Right ventricle myocardium inferior (tissue), 1 donor: ENCODE measurements at places on chromosomes 3 and 15. TPM values are rescaled to one million over a fixed set of nuclear protein-coding genes. Genes with fewer than 3 reads are reported as not detected.

DNA sequence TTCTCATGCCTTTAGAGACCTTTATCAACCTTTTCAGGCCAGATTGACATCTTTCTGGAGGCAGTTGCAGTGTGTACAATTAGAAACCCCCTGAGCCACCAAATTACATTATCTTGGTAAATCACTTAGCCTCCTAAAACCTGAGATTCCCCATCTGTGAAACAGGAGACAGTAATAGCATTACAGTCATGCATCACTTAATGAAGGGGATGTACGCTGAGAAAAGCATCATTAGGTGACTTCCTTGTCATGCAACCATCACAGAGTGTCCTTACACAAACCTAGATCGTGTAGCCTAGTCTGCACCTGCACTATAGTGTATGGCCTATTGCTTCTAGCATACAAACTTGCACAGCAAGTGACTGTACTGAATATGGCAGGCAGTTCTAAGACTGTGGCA, 400.8 kb upstream of the CNTN3 start:
- no peak for DNase-seq

DNA sequence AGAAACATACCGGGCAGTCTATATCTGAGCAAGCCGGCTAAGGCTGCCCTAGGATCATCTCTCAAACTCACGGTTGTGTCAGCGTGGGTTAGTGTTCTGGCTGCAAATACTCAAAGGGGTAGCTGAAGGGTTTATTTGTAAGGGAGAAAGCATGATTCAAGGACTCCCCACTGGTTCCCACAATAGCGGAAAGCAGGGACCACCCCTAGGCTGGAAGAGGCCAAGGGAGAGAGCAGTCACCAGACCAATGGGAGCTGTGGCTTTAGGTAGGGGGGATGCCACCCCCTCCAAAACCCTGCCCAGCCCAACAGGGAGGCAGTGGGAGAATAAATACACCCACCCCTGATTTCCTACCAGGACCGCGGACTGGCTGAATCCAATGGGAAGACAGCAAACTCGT, 7.3 kb upstream of the LMCD1 start:
- DNase-seq: no peak

GRCh38 chr3:117305681-117306080, 596.1 kb downstream of the TUSC7 start:
- no peak for DNase-seq

GRCh38 chr3:43455233-43455632, 166.6 kb downstream of the ANO10 start:
- DNase-seq: no peak

Gene CPNE4
- total RNA-seq: 41.0 TPM

- DNase-seq: no peak
Measured at GRCh38 chr15:35827911-35828310, 281.9 kb upstream of the DPH6 start.

GRCh38 chr3:184874709-184875644, 63.0 kb downstream of the VPS8 start:
- DNase-seq: no peak

GRCh38 chr15:96351761-96352603, 21.5 kb downstream of the NR2F2 start:
- DNase-seq: peak; percentile 71

Gene SCAMP2
- total RNA-seq: 42.6 TPM

Gene CHRNA7
- total RNA-seq: 1.2 TPM

- no peak for DNase-seq
Measured at GRCh38 chr3:113659101-113659541, 37.3 kb downstream of the USF3 start.

Gene CYP11A1
- total RNA-seq: 0.24 TPM

Gene BFSP2
- total RNA-seq: not detected

DNA sequence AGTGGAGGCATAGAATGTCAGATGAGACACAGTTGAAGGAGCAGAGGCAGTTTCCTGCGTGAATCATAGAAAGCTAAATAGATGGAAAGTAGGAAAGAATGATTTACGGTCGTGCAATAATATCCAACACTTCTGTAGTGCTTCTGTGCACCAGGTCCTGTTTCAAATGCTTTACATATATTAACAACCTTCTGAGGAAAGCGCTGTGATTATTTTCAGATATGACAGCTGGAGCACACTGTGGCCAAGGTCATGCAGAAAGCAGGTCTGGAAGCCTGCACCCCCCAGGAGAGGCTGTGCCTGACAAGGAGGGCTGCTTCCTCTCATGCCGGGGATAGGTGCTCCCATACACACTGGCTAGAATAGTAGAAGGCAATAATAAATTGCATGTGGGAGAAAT, 104.5 kb downstream of the CHRNA7 start:
- no peak for DNase-seq

Gene CPLX3
- total RNA-seq: 2.8 TPM

DNA sequence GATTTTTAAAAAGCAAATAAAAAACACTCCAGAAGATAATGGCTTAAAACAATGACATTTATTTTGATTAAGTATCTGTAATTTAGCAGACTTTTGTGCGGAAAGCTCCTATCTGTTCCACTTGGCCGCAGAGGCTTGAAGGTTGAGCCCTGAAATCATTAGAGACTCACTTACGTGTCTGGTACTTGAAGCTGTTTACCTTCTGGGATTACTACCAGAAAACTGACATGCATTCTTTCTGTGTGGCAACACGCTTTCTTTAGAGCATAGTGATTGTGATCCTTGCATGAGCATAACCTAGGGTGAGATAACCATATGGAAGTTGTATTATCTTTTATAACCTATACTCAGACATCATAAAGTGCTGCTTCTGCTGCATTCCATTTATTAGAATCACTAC, 298.5 kb downstream of the SI start:
- no peak for DNase-seq

Gene TNFSF10
- 15.7 TPM for total RNA-seq

Gene PPP1R14D
- not detected for total RNA-seq

- DNase-seq: no peak
Measured at GRCh38 chr3:118942195-118942594, 92.5 kb downstream of the IGSF11 start.

GRCh38 chr3:9951962-9952805, at the start of gene PRRT3:
Gene PRRT3, minus strand, starts transcription at chr3:9952408. Its CDS starts 2,293 bp downstream, at chr3:9950115.
- DNase-seq: no peak

DNA sequence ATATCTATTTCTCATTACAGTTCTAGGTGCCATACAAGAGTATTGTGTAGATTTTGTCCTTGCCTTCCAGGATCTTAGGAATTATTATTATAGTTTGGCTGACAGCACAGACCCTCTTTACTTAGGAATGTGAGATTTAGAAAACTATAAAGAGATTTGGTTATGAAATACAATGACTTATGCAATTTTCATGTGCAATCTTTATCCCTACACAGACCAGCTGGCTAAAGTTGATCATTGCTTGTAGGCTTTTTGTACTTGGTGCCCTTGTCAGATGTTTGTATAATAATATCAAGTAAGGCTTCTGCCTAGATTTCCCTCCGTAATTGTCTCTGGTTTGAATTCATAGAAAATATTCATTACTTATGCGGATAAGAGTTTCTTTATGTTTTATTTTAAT, 174.5 kb upstream of the GAP43 start:
- no peak for DNase-seq

DNA sequence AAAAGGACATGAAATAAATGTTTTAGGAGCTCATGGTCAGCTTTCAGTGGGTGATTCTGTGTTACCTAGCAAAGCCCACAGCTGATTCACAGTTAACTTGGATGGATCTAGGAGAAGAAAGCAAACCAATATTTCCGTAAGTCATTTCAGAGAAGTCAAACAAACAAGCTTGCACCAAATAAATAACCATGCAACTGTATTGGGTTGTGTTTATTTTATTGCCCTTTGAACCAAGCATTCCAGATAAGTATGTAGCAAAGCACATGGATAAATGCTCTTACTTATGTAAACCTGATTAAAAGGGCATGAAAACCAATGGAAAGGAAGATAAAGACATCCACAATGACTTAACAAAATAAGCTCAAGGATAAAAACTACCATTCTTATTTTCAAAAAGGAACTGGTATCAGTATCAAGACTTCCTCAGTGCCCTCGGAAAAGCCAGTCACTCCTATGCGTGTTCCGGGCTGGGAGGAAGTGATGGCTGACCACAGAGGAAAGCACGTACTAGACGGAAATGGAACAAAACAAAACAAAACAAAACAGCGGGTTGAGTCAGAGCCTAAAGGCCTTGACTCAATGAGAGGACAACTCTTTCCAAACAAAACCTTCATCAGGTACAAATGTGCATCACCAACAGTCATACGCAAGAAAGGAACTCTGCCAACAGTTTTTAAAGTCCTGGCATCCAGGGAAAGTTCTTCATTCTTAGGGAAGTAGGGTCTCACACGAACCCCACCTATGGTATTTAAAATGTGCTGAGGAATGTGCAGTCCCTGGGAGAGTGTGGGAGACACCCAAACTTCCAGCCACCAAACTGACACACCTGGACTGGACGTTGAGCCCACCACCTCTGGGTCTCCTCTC, 103.3 kb downstream of the SNRK start:
- peak; percentile 81 for DNase-seq

DNA sequence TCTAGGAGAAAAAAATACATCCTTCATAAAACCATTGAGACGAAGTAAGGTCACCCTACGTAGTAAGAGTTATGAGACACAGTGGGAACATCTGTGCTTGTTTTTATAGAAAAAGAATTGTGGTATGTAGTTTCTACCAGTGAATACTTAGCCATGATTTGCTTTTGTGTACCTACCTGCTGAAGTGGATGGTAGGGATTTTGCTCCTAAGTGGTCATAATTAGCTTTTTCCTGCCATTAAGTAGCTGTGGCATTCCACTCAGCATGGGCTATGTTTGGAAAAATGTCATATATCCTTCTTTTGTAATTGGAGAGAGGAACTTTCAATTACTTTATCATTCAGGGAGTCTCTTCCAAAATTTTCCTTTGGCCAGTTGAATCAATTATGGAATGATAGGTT, 63.7 kb downstream of the CHD2 start:
- DNase-seq: no peak

- no peak for DNase-seq
Measured at GRCh38 chr15:66294157-66294931, 976 bp downstream of the DIS3L start.

DNA sequence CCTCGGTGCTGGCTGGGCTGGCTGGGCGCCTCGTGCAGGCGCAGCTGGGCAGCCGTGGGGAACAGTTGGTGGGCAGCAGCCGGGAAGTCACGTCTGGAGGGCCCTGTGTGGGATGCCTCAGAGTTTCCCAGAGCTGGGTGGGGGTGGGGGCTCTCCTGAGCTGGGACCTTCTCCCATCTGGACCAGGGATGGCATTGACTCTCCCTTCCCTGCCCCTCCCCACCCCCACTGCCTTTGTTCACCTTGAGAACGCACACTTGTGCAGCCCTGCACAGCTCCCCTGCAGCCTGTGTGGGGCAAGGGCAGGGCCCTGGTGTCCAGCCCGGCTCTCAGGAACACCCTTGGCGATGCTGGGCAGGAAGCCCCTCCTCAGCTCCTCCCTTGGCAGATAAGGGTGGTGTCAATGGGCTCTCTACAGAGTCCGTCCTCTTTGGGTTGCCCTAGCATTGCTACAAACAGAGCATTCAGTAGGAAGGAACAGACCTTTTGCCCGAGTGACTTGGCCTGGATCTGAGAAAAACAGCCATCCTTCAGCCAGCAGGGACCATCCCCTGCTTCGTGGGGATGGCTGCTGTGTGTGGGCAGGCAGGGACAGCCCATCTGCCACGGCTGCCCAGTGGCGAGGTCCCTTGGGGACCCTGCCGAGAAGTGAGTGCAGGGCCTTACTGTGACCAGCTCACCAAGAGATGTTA, 25.5 kb upstream of the KLF13 start:
- DNase-seq: no peak

Gene ACAN
- not detected for total RNA-seq

GRCh38 chr3:182052757-182053156, 341.0 kb downstream of the SOX2 start:
- no peak for DNase-seq

DNA sequence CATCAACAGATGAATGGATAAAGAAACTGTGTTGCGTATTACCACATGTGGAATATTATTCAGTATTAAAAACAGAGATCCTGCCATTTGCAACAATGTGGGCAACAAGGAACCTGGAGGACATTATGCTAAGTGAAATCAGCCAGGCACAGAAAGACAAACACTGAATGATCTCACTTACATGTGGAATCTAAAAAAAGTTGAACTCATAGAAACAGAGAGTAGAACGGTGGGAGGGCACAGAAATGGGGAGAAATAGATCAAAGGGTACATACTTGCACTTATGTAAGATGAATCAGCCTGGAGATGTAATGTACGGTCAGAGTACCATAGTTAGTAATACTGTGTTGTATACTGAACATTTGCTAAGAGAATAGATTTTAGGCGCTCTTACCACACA, 29.8 kb upstream of the MUC13 start:
- DNase-seq: no peak

GRCh38 chr3:130604806-130605205, 87.8 kb downstream of the COL6A6 start:
- DNase-seq: no peak

Gene P3H2
- 1.3 TPM for total RNA-seq

- DNase-seq: no peak
Measured at GRCh38 chr15:66102563-66103292, 150.8 kb downstream of the MEGF11 start.

Gene GOLGA6L6
- not detected for total RNA-seq

- DNase-seq: no peak
Measured at GRCh38 chr3:64422192-64422591, 196.9 kb upstream of the PRICKLE2 start.

GRCh38 chr3:189977174-189977573, 143.5 kb downstream of the P3H2 start:
- no peak for DNase-seq

DNA sequence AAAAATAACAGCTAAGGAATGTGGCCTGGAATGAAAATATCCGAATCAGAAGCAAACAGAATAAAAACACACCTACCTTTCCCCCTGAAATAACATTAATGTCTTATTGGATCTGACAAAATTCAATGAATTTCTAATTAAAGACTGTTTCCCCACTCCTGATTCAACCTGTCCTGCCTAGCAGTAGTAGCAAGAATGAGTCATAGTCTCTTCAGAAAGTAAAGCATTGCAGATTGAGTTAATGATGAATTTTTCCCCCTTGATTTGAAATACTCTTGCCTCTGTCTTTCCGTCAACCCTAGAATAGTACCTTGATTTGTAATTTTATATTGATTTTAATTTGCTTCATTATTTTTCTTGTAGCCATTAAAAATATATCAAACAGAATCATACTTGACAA, 212.4 kb downstream of the CNTN4 start:
- no peak for DNase-seq

Gene CFAP100
- total RNA-seq: not detected

DNA sequence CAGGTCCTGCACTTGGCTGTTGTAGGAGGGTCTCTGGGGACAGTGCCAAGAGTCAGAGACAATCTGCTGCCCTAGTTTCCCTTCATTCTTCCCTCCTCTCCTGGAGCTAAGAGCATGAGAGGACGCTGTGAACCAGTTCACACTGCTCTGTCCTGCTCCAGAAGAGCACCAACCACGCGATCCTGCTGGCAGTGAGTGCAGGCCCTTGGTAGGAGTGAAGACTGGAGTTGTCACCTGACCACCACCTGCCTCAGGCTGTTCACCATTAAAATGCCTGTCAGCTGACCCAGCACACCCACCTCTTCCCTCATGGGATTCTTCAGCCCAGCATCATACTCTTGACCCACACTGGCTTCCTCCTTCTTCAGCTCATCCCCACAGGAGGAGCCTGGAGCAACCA, 2.9 kb downstream of the TM6SF1 start:
- DNase-seq: no peak

GRCh38 chr15:26461847-26462608, 310.8 kb downstream of the GABRB3 start:
- no peak for DNase-seq

Gene SLC6A20
- not detected for total RNA-seq
